ENCODE measurements at places on chromosomes 3 and 15. TPM values are rescaled to one million over a fixed set of nuclear protein-coding genes. Genes with fewer than 3 reads are reported as not detected.

GRCh38 chr15:45387380-45388007 is 9.2 kb upstream of the GATM start:
- no peak for DNase-seq

The PTPRG gene
- polyA plus RNA-seq, result 33.0 TPM

The SERPINI1 gene
- polyA plus RNA-seq, result 10.1 TPM

DNA sequence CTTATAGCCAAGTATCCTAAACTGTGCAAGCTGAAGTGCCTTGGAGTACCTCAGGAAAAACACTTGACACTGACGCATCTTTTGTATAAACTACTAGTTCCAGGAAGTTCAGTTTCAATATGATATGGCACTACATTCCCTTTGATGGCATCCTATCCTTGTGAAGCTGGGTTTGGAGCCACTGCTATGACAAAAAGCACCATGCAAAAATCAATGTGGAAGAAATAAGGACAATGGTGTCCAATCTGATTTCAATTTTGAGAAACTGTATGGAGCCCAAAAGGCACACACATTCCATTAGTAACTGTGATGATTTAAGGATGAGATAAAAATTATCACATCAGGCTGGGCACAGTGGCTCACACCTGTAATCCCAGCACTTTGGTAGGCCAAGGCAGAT is 5.6 kb downstream of the RPS27L start:
- DNase-seq, result no peak

- DNase-seq, result no peak
These were observed 126.8 kb downstream of the FRMD4B start for GRCh38 chr3:69259125-69259524.

DNA sequence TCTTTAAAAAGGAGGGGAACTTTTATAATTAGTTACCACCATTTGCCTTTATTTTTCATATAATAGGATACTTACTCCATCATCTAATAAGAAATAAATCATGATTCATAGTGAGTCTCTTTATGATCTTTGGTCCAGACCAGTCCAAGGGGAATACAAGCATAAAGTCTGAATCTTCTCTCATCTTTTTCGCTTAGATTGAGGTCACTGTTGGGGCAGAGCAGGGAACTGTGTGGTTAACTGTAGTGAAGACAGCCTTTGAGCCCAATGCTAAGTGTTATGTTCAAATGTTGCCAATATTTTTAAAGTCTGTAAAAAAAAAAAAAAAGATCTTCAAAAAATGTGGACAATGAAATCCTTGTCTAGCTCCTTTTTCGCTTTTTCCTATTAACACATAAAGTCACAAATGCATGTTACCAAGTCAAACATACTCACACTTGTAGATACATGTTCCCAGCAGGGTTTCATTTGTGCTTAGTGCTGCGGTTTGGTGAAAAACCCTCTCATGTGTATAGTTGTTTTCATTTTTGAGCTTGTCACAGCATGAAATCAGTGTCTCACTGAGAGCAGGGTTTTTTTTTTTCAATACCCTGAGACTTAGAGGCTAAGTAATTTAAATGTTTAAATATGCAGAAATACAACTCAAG is 72.1 kb downstream of the EPHA3 start:
- no peak for DNase-seq

The SAMMSON gene
- polyA plus RNA-seq, result 0.25 TPM

GRCh38 chr15:90465930-90466567 is 63.7 kb upstream of the CRTC3 start:
- no peak for DNase-seq

GRCh38 chr3:15769256-15769915 is 28.4 kb downstream of the ANKRD28 start:
- no peak for DNase-seq

DNA sequence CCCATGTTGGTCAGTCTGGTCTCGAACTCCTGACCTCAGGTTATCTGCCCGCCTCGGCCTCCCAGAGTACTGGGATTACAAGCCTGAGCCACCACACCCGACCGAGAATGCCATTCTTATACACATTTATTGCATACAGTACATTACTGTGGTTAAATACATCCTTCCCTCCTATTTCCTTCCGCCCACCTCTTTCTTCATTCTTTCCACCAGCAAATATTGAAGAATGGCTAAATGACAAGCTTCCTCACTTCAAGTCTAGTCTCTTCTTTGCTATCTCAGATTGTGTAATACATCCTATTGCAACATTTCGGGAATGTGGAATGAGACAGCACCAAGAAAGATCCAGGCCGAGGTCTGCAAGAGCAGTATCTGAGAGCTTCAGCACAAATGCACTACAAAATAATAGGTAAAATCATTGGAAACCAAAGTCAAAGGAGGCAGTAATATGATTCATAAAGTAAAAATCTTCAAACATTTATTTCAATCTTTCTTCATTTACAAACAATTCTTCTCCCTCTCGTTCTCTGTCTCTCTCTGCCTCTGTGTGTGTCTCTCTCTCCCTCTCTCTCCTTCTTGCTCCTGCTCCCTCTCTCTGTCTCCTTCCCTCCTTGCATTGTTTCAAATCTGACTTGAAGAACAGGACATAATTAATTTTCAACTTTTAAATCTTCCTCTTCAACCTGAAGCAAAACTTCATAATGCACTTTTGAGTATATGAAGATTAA is 94.7 kb upstream of the TGFBR2 start:
- DNase-seq, result no peak

The CLRN1 gene
- not detected for polyA plus RNA-seq

GRCh38 chr3:39205919-39206516 is 13.6 kb upstream of the XIRP1 start:
- DNase-seq, result no peak

The SLC22A13 gene
- not detected for polyA plus RNA-seq

The DLL4 gene
- polyA plus RNA-seq, result 9.3 TPM

GRCh38 chr3:24678421-24678865 is 183.8 kb upstream of the THRB start:
- DNase-seq, result no peak

GRCh38 chr3:158863247-158863646 is 61.4 kb downstream of the MFSD1 start:
- DNase-seq, result no peak

GRCh38 chr15:31169558-31169957 is 68.0 kb upstream of the TRPM1 start:
- DNase-seq, result no peak

GRCh38 chr3:197590313-197590962 is 34.7 kb upstream of the BDH1 start:
- no peak for DNase-seq

DNA sequence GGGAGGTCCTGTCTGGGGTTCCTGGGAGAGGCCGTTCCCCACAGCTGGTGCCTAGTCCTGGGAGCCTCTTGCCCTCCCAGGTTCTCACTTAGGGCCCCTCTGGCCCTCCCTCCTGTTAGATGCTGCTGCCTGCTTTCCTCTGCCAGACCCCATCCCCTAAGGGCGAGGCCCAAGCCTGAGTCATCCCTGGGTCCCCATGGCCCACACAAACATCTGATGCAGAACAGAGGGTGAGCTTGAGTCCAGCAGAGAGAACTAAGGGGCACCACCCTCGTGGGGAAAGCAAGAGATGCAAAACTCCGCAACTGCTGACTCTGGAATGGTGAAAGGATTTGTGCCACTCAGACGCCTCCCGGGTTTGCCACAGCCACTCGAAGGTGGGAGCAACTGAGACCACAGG is 58.8 kb upstream of the TRPM1 start:
- DNase-seq, result no peak

- DNase-seq, result no peak
These were observed 127.1 kb downstream of the ZBBX start for GRCh38 chr3:167253037-167253436.

GRCh38 chr3:59267021-59267420 is 217.2 kb upstream of the CFAP20DC start:
- DNase-seq, result no peak

- DNase-seq, result no peak
These were observed 27.3 kb downstream of the DUT start for GRCh38 chr15:48358229-48359152.

DNA sequence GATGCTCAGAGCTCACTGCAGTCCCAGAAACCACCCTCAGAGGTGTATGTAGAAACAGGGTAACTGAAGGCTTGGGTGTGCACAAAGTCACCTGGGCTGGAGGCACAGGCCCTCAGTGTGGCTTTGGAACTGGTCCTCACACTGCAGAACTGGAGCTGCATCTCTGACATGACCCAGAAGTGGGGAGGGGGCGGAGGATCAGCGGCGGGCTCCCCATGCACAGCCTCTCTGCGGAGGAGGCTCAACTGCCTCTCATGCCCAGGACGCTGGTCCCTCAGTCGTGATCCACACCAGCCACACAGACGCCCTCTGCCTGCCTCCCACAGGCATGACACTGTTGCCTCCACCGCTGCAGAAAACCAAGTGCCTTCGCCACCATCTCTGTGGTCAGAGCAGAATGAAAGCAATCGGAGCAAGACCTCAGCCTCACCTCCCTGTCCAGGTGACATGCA is 73.7 kb downstream of the TM2D3 start:
- no peak for DNase-seq

The MEF2A gene
- 96.2 TPM for polyA plus RNA-seq

The ST8SIA2 gene
- polyA plus RNA-seq, result 15.5 TPM

DNA sequence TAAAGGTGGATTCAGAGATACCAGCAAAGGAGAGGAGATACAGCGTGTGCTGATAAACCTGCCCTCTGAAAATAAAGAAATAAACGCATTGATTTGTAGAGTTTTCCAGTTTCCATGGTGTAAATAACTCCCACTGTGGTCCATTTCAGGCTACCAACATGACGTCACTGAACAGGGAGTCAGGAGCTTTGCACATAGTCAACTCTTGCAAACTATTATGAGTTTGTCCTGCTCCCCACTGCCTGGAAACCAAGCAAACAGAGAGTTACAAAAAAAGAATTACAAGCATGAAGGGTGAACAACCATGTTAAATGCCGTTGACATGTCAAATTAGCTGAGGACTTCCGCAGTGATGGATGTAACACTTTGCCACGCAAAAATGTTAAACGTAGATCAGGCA is 70.4 kb upstream of the GATA2 start:
- DNase-seq, result no peak

DNA sequence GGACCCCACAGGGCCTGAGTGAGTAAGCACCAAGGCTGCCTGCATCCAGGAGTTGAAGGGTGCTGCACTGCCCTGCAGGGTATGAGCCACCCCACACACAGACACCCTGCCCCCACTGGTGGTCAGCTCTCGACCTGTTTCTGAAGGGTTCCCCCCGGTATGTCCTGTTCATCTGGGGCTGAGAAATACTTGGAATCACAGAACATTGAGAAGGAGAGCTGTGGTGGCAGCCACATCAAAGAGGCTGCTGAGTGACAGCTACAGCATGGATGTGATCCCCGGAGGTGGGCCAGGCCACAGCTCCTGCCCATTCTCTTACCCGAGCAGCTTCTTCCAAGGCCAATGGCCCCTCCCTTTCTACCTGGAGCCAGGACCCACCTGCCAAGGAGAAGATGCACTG is 66.4 kb upstream of the PLXNA1 start:
- no peak for DNase-seq

The GOLGA8S gene
- polyA plus RNA-seq, result 0.52 TPM

DNA sequence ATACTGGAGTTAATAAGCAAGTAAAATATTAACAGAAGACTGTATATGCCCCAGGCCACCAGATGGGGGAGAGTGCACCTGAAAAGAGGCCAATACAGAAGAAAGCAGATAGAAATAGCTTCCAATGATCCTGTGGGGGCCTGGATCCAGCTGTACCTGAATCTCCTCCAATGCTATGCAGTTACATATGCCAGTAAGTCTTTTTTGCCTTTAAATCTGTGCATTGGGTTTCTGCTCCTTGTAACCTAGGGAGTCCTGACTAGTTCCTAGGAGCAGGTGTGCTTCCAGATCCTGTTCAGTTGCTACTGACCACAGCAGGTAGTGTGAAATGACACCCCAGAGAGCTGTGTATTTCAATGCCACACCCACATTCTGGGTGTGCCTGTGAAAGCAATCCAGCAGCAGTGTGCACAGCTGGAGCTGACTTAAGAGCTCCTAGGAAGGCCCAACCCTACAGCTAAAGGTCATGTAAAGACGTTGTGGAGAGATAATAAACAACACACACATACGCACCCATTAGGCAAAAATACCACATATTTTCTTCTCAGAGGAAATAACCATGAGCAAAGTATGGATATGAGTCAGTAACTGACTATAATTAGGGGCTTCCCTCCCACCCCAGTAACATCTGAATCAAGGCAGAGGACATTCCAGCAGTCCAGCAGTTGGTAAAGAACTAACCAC is 62.2 kb upstream of the AKAP13 start:
- no peak for DNase-seq

DNA sequence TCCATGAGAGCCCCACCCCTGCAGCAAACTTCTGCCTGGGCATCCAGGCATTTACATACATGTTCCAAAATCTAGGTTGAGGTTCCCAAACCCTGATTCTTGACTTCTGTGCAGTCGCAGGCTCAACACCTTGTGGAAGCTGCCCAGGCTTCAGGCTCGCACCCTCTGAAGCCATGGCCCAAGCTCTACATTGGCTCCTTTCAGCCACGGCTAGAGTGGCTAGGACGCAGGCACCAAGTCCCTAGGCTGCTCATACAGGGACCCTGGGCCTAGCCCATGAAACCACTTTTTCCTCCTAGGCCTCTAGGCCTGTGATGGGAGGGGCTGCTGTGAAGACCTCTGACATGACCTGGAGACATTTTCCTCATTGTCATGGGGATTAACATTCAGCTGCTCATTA is 172.8 kb upstream of the SATB1 start:
- DNase-seq, result no peak

DNA sequence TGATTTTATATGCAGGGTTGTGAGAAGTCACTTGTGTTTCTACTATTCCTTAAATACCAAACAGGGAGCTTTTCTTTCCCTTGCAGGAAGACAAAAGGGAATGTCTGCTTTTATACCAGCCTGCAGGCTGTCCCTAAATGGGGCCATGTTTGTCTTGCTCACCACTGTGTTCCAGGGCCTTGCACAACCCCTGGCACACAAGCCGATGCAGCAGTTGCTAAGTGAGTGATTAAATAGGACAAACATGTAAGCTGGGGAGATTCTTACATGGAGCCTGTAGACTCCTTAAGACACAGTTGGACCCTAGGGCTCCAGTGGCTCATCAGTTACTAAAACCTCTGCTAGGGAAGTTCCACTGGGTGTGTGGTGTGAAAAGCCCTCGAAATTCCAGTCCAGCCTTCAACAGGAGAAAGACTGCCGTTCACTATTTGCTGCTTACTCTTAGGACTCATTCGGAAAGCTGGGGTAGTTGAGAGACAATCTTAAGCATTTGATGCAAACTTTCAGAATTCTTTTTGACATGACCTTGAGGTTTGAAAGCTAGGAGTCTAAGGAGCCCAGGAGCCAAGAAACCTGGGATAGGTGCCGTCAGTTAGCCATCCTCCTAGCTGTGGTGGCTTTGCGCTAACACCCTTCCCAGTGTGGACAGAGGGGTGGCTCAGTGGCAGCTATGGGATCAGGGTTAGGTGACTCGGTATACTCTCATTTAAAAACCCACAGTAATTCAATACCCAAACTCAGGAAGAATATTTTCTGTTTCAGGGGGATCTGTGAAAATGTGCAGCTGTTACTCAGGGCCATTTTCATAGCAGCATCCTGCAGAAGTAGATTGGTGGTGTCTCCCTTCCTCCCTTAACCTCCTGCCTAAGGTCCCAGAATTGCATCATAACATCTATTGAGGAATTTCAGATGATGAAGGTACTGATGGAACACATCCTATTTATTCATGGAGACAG is 39.1 kb downstream of the SYNM start:
- DNase-seq, result no peak
